ENCODE measurements at places on chromosomes 12 and 14.

- no peak for DNase-seq
These were observed 175.8 kb upstream of the PRMT8 start for GRCh38 chr12:3315201-3315661.

- no peak for DNase-seq
These were observed 26.5 kb downstream of the AP5M1 start for GRCh38 chr14:57295239-57295638.

GRCh38 chr12:126343321-126343720 is 1278.1 kb downstream of the AACS start:
- DNase-seq: peak; percentile 33

- DNase-seq: no peak
These were observed 6.6 kb downstream of the TMEM263 start for GRCh38 chr12:106962286-106962685.

GRCh38 chr12:61554268-61555008 is 705.8 kb upstream of the USP15 start:
- DNase-seq: no peak

- no peak for DNase-seq
These were observed 12.6 kb upstream of the PLEKHD1 start for GRCh38 chr14:69471916-69472315.

DNA sequence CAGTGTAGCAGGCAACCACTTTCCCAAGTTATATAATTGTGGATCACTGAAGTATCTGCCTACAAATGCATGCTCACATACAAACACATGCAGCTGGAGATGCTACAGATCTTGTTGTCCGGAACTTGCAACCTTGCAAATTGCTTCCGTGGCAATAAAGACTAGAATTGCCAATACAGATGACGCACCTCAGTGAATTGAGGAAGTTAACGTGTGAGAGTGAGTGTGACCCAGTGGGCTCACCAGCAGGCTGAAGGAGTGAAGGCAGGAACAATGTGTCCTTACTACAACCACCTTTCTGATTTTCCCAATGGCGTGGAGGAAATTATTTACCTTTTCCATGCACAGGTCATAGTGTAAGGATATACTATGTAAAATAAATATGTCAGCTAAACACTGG is 89.4 kb upstream of the GRIP1 start:
- DNase-seq: no peak

- DNase-seq: no peak
These were observed 49.5 kb upstream of the METAP2 start for GRCh38 chr12:95424271-95424994.

- no peak for DNase-seq
These were observed 122.9 kb downstream of the PPHLN1 start for GRCh38 chr12:42448841-42449240.

GRCh38 chr14:28323951-28324741 is 442.4 kb upstream of the FOXG1 start:
- no peak for DNase-seq

- no peak for DNase-seq
These were observed 15.1 kb upstream of the GPATCH2L start for GRCh38 chr14:76136476-76137110.

GRCh38 chr12:104317538-104318210 is 14.1 kb downstream of the EID3 start:
- no peak for DNase-seq

DNA sequence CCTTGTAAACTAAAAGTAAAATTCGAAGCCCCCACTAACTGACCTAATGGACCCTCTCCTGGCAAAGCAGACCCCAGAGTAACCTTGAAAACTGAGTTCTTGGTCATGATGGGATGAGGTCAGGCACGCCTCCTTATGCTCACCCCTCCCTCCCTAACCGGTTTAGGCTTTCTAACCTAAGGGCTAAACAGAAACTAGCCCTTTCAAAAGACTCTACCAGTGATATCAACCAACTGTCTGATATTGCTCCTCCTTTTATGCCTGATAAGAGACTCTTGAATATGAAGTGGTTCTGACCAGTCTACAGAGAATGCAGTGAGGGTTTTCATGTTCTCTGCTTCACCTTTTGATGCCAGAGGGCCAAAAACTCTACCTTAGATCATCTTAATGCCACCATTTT is 4.8 kb upstream of the LPCAT3 start:
- DNase-seq: no peak

DNA sequence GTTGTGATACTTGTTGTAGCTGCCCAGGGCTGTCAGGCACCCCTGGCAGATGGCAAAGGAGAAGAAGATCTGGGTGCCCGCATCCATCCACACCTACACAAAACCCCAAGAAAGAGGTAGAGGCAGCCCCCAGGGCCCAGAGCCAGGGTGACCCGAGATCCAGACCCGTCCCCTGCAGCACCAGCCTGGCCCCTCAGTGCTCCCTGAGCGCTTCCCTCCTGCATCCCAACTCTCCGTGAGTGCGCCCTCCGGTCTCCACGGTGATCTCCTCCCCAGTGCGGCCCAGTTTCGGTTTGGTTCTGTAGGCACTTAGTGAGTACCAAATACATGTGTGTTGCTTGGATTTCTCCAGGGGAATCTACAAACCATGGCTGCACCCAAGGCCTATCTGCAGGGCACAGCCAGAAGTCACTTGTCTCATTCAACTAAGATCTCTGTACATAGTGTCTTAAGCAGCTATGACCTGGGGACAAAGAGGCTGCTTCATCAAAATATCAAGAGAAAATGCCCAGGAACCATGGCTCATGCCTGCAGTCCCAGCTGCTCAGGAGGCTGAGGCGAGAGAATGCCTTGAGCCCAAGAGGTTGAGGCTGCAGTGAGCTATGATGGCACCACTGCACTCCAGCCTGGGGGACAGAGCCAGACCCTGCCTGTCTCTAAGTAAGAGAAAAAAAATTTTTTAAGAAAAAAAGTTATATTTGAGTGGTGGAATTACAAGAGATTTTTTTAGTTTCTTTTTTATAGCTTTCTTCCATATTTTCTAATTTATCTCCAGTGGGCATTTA is 15.9 kb downstream of the SLC6A12 start:
- no peak for DNase-seq

DNA sequence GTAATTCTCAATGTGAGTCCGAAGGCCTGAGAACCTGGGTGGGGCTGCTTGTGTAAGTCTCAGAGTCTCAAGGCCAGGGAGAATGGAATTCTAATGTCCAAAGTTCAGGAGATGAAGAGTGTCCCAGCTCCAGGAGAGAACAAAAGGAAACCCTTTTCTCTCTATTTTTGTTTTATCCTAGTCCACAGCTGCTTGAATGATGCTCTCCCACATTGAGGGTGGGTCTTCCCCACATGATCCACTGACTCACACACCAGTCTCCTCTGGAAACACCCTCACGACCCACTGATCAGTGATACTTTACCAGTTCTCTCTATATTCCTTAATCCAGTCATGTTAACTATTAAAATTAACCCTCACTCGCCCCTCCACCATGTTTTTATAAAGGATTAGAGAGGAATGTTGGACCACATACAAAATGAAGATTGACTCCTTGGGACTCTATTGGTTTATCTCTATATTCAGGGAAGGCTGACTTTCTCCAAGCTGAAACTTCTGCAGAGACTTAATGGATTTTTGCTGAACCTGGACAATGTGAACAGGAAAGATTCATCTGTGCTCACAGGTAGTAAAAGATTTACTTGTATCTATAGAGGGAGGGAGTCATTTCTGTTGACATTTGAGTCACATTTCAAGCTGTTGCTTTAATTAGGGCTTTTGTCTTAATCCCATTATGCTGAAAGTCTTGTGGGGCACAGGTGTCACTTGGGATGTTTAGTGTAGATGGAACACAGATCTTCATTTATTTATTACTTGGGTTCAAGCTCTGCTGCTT is 1061.0 kb upstream of the TMEM132C start:
- DNase-seq: no peak

GRCh38 chr12:12481631-12482030 is 81.0 kb downstream of the DUSP16 start:
- DNase-seq: no peak

DNA sequence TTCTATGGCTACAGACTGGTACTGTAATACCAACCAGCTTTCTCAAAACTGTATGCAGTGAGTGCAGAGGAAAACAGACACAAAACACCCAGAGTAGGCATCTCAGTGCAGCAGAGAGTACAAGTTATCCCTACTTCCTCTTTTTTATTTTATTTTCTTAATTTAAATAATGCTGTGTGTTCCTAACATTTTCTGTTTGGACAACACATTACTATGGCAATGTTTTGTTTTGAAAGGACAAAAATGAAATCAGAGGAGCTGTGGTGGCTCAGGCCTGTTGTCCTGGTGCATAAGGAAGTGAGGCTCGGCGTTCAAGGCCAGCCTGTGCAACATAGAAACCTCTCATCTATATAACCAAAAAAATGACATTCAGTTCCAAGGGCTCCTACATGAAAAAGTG is 33.7 kb upstream of the SELPLG start:
- no peak for DNase-seq

- no peak for DNase-seq
These were observed 25.4 kb upstream of the FUT8 start for GRCh38 chr14:65387171-65387570.

GRCh38 chr14:104639885-104640548 is 35.4 kb upstream of the TMEM179 start:
- DNase-seq: peak; percentile 67

DNA sequence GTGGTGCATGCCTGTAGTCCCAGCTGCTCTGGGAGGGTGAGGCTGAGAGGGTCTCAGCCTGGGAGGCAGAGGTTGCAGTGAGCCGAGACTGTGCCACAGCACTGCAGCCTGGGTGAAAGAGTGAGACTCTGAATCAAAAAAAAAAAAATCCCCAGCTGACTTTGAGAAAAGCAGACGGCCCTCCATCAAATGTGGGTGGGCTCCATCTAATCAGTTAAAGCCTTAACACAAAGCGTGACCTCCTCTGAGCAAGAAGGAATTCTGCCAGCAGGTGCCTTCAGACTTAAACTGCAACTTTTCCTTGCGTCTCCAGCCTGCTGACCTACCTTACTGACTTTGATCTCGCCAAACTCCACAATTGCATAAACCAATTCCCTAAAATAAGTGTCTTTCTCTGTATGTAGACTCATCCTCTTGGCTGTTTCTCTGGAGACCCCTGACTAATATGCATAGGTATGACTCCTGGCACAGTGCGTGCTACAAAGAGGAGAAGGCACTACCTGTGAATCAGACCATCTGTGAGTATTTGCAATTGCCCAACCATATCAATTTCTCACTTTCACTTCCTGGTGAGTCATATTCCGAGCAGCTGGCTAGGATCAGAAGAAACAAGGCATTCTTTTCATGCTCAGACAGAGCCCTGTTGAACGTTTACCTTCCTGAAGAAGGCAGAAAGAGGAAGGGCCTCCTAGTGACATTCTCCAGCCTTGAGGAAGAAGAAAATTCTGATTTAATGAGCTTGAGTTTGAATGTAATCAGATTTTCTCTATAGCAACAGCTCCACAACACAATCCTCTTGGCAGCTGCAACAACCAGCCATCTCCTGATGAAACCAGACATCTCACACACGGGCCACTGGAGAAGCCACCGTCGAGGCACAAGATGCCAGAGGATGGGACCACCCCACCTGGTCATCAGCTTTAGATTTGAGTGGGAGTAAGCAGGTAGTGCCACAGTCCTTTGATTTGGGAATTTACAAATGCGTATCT is 54.3 kb downstream of the CLMN start:
- DNase-seq: peak; percentile 86

DNA sequence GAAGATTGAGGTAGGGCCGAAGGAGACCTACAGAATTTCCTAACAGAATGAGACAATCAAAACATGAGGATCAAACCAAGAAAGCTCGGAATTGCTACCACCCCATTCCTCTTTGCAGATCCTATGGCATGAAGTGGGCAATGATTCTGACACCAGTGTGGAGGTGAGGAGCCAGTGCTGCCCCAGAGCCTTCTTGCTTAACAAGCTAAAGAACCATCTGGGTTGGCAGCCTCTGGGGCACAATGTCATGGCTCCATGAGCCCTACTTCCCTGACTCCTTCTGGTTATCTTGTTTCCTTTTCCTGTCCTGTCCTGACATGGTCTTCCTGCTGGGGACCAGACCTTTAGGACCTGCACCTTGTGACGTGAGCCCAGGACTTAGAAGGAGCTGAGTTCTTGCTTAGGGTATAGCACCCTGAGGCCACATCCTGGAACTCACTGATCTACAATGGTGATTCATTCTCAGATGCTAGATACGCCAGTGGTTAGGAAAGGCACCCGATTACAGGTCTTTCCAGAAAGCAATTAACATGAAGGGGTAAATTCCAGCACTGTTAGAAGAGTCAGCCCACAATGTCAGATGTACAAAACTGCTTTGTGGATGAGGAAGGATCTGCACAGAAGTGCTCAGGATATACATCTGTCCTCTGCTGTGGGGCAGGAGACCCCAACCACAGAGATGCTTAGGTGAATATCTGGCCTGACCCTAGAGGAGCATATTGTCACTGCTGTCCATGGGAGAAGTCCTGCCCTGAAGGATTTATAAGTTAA is 324.2 kb downstream of the ZFP36L1 start:
- DNase-seq: no peak

GRCh38 chr12:108622921-108623514 is 10.7 kb downstream of the SELPLG start:
- no peak for DNase-seq

DNA sequence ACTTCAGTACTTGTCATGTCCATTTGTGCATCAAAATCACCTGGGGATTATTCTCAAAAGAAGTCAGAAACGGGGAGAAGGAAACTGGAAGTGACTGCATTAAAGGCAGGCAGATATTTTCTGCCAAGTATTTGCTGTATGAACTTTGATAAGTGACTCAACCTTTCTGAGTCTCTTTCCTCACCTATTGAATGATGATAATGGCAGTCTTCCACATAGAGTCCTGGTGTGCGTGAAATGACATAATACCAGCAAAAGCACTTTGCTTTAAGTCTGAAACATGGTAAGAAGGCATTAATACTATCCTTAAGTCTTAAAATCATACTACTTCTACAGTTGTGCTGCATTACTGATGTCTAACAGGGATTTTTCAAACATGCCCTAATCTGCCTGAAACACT is 278.5 kb downstream of the ADAMTS20 start:
- no peak for DNase-seq

DNA sequence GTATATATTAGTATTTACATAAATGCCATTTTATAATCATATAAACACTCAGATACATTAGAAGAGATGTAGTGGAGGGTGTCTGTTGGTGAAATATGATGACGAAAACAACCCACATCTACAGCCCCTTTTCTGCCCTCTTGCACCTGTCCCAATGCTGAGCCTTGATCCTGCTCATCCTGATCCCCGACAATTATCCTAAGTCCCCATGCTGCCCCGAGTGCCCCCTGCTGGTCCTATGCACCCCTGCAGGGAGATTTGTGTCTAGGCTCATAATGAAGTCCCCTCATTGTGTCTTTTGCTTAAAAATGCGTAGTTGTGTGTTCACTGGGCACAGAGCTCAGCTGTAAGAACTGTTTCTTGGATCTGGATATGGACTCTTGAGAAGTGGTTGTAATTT is 554.5 kb downstream of the TMEM121 start:
- no peak for DNase-seq

GRCh38 chr12:107843351-107844311 is 69.1 kb downstream of the ASCL4 start:
- DNase-seq: no peak

DNA sequence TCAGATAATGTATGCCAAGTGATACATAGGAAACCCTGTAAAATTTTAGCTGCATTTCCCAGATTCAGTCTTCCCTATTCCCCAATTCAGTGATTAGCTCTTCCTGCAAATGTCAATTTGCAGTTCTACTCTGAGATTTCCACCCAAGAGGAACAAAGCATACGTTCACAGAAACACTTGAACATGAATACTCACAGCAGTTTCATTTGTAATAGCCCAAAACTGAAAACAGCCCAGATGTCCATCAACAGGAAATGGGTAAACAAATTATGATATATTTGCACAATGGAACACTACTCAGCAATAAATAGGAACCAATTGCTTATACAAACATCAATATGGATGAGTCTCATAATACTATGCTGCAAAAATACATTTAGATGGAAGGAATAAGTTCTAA is 194.2 kb downstream of the GXYLT1 start:
- DNase-seq: no peak
